ENCODE measurements at places on chromosomes 12 and 14. TPM values are rescaled to one million over a fixed set of nuclear protein-coding genes. Genes with fewer than 3 reads are reported as not detected.

The KRT8 gene
- total RNA-seq = 153 TPM

The CLEC9A gene
- total RNA-seq = not detected

The CLEC4D gene
- 0.33 TPM for total RNA-seq

The CFAP54 gene
- 7.3 TPM for total RNA-seq

The ELK3 gene
- 13.9 TPM for total RNA-seq

The LIN7A gene
- total RNA-seq = 13.1 TPM

The OTUB2 gene
- 0.64 TPM for total RNA-seq

The LYZ gene
- total RNA-seq = 99.9 TPM

The TAS2R46 gene
- total RNA-seq = 3.2 TPM

The ASPG gene
- 0.33 TPM for total RNA-seq

The MGP gene
- total RNA-seq = 5,040 TPM

The NUAK1 gene
- 6.0 TPM for total RNA-seq

The SRRM4 gene
- total RNA-seq = not detected

The IFNG-AS1 gene
- total RNA-seq = not detected

Data from breast epithelium (tissue), 4 donors.